Left kidney (tissue), 8 donors: ENCODE measurements at places on chromosomes 2 and 18. TPM values are rescaled to one million over a fixed set of nuclear protein-coding genes. Genes with fewer than 3 reads are reported as not detected.

Gene NCKAP5
- 10.1 TPM for polyA plus RNA-seq

DNA sequence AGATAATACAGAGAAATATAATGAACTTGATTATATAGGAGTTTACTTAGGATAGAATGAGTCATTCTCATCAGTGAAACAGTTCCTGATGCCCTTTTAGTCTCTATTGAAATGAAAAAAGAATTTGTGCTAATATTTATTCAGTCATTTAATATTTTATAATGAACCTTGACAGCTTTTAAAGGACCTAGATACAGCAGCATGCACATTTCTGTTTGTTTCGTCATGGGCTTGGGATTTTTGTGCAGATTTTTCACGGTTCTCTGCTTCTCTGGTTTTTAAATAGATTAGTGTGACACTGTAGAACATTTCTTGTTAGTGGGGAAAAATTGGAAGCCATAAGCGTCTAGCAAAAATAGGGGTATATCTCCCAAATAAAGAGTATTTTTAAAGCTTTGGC lies 60.7 kb downstream of the NABP1 start:
- no peak for DNase-seq

- DNase-seq, result no peak
Observed at GRCh38 chr2:56483081-56483480, 299.3 kb downstream of the CCDC85A start.

DNA sequence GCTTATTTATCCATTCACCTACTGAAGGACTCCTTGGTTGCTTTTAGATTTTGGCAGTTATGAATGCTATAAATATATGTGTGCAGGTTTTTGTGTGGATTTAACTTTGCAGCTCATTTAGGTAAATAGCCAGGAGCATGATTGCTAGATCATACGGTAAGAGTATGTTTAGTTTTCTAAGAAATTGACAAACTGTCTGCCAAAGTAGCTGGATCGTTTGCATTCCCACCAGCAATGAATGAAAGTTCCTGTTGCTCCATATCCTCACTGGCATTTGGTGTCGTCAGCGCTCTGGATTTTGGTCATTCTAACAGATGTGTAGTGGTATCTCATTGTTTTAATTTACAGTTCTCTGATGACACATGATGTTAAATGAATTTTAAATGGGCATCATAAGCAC lies 8.7 kb upstream of the DIPK1C start:
- no peak for DNase-seq

DNA sequence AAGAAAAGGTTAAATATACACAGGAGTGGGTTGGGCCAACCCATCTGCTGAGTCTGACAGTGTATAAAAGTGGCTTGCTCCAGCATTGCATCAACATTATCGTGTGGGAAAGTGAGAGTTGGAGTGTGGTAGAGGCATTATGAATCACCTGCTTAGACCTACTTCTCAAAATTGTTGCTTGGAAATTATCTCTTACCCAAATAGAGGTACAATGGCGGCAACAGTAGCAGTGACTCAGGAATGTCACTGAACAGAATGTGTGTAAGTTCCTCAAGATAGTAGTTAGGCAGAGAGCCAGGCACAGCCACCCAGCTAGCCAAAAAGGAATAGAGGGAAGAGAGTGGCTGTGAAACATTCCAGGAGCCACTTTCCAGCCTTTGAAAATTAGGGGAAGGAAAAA lies 616.0 kb downstream of the NUP35 start:
- DNase-seq, result no peak
